ENCODE measurements at places on chromosomes 13 and 19.
A peak's percentile ranks its signal among the peaks of the same experiment; 100 is the strongest.

- DNase-seq = peak; percentile 65
Observed at GRCh38 chr13:99356262-99357091, 49.3 kb upstream of the GPR183 start.

GRCh38 chr19:39749981-39750380 is 12.2 kb upstream of the CLC start:
- no peak for DNase-seq

GRCh38 chr19:45812297-45812696 is 2.8 kb downstream of the RSPH6A start:
- no peak for DNase-seq

- peak; percentile 44 for DNase-seq
Observed at GRCh38 chr19:35266520-35267352, 2.0 kb upstream of the USF2 start.

DNA sequence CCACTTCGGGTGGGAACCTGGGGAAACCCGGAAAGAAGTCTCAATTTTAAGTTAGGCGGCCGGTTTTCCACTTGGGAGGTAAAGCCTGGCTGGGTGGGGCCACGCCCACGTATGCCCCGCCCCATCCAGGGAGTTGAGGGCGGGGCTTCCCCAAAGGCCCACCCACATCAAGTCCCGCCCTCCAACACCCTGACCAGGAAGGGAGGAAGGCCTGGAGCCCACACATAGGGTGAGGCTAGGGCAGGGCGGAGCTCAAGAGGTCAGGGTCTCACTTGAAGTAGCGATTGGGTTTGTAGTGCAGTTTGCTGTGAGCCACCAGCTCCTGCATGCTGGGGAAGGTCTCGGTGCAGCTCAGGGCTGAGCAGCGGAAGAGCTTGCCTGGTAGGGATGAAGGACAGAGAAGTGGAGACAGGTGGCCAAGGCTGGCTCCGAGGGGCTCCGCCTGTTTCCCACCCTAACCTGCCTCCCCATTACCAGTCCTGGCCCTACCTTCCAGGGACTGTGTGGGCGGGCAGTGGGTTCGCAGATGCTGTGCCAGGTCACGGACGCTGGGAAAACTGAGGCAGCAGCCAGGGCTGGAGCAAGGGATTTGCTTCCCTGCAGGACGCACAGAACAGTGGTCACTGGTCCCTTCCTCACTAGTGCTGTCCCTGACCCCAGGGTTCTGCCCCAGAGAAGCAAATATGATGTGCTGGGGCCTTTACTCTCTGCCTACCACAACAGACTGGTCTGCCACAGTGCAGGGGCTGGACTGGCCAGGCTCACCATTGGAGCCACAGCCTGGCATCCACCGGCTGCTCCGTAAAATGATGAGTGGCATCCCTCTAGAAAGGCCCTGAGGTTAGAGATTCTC is 1.6 kb downstream of the ZNF414 start:
- DNase-seq = no peak

- DNase-seq = no peak
Observed at GRCh38 chr19:18669883-18670282, 13.6 kb upstream of the CRTC1 start.

GRCh38 chr13:57740719-57741118 is 109.2 kb downstream of the PCDH17 start:
- DNase-seq = no peak

DNA sequence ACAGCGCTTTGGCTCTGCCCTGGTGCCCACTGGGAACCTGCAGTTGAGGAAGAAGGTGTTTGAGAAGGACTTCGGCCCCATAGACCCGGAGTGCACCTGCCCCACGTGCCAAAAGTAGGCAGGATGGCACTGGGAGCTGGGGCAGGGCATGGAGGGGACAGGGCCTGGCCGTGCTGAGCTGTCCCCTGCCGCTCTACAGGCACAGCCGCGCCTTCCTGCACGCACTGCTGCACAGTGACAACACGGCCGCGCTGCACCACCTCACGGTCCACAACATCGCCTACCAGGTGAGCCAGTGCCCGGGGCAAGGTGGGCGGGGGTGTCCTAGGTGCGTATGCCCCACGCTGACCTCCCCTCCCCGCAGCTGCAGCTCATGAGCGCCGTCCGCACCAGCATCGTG is 5.1 kb upstream of the DNM2 start:
- no peak for DNase-seq

DNA sequence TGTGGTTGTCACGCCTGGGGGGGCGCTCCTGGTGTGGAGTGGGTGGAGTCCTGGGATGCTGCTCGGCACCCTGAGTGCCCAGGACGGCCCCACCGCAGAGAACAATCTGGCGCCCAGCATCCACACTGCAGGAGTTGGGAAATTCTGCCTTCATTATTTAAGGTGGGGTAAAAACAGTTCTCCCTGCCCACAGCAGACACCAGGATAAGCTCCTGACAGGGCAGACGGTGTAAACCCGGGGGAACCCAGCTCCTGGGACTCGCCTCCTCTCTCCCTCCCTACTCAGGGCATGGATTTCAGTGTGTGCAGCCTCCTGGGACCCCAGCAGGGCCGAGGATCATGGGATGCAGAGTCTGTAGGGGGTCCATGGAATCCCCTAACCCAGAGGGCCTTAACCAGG is 7.7 kb upstream of the WDR18 start:
- no peak for DNase-seq

DNA sequence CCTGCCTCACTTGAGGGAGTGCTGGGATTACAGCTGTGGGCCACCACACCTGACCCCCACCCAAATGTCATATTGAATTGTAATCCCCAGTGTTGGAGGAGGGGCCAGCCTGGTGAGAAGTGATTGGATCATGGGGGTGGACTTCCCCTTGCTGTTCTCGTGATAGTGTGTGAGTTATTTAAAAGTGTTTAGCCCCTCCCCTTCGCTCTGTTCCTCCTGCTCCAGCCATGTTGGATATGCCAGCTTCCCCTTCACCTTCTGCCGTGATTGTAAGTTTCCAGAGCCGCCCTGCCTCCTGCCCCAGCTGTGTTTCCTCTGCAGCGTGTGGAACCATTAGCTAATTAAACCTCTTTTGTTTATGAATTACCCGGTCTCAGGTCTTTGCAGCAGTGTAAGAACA is 13.7 kb downstream of the CHAMP1 start:
- DNase-seq = no peak

- DNase-seq = no peak
Observed at GRCh38 chr13:91132786-91133185, 214.7 kb upstream of the MIR17HG start.

DNA sequence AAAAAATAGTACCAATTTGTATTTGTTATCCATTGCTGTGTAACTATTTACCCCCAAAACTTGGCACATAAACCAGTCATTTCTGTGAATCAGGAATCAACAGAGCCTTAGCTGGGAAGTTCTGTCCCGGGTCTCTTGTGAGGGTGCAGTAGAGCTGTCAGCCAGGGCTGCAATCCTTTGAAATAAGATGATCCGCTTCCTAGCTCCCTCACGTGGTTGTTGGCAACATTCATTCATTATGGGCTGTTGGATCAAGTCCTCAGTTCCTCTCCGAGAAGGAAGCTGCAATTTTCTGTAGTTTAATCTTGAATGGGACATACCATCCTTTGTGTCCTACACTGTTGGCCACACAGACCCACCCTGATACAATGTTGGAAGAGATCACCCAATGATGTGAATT is 277.2 kb downstream of the SUCLA2 start:
- no peak for DNase-seq

GRCh38 chr13:99506634-99507033 is 5.4 kb downstream of the TM9SF2 start:
- DNase-seq = no peak

DNA sequence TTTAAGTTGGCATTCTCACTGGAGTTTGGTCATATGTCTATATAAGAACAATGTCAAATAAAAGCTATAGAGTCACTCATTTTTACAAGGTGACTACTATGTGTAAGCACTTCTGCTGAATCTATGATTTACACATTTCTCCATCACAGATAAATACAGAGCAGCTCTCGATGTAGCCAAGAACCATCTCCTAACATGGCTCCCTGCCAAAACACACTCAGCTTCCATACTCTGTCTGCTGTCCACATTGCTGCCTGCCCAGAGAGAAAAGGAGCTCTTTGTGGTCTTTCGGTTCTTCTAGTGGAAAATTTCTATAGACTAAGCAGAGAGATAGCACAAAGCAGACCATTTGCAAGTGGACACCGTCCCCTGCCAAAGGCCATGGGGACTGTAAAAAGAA is 190.9 kb upstream of the KLF12 start:
- peak; percentile 34 for DNase-seq

DNA sequence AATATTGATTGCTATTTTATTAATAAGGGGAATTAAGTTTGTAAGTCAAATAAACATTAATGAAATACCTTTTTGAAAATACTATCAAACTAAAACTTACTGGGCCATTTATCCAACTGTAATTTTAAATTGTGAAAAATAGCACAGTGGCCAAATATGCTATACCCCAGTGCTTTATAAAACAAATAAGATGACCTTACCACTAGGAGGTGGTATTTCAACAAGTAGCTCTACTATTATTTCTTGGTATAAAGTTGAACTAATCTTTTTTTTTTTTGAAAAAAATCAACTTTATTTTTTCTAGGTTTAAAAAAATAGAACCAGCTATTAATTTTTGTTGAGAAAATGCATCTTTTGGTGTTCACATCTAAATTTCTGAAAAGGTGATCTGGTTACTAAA is 14.7 kb downstream of the LACC1 start:
- no peak for DNase-seq

All from AG08395 (cell line).